ENCODE measurements at places on chromosomes 1 and 21.

GRCh38 chr1:201732351-201732750 lies 96.6 kb upstream of the IPO9 start:
- no peak for DNase-seq

DNA sequence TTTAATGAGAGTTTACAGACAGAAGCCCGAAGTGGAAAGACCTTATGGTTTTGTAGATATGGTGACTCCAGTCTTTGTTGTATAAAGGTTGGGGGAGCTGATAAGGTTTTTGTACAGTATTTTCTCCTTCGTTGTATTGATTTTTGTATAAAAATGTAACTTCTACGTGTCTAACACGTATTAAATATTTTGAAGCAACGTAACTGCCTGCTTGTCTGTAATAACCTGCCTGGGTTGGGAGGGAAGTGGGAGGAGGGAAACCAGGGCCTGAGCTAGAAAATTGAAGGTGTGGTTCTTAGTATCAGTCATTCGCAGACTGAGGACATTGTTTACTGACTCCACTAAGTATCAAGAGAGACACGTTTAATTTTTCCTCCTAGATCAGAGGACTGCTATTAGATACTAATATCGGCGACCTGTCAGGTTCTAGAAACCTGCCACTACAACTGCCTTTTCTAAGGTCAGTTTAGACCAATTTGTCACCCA lies 2.2 kb downstream of the IER5 start:
- no peak for DNase-seq

DNA sequence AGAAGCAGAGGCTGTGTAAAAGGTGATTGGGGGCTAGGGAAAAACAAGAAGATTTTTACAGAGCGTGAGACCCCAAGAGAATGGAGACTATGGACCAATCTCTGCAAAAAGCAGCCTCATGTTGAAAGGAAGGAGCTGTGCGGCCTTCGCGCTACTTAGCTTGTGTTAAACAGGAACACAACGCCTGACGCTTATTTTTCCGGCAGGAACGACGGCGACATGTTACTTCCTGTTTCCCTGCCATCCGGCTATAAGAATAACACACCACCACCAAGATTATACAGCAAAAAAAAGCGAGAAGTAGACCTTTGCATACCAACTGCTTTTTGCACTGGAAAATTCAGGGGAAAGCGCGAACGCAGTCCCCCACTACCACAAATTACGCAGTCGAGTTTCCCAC lies 272.7 kb downstream of the FAM72C start:
- no peak for DNase-seq

DNA sequence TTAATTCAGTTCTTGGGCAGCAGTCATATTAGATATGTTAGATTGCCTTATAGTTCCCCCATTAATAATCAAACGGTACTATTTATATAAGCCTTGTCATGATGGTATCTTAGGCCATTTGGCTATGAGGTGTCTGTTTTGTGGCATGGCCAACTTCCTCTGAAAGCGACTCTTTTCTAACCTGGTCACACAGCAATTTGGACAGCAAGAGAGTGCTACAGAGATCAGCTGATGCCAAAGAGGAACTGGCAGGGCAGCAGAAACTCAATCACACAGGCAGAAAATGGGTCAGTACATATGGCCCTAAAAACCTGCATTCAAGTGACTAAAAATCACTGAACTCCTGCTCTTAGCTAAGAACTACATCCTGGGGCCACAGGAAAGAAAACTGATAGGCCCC lies 13.4 kb upstream of the MUTYH start:
- DNase-seq: no peak

DNA sequence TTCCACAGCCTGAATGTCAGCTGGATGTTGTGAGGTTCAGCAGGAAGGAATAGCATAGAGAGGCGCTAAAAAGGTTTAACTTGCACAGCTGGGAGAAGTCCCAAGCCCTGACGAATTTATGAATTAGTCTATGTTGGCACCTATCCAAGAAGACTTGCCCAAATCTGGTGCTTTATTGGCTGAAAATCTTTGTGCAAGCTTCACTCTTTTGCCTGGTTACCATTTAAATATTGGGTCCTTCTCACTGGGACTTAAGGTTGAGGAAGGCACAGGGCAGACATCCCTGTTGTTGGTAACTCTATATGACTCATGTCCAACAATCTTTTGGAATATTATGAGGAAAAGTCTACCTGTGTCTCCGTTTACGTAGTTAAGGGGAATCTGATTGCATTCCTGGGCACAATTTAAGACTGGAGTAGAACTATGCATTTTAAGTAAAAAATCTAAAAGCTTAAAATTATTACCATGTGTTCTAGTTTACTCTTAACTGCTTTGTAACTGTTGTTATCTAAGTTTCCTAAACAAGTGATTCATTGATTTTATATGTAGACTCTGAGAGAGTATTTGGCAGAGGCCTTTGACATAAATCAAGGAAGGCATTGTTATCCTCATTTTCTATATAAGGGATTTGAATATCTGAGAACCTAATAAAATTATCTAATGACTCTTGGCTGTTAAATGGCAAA lies 181.7 kb upstream of the DPYD start:
- no peak for DNase-seq

- DNase-seq: no peak
These were observed 102.9 kb downstream of the FASLG start for GRCh38 chr1:172761581-172762486.

DNA sequence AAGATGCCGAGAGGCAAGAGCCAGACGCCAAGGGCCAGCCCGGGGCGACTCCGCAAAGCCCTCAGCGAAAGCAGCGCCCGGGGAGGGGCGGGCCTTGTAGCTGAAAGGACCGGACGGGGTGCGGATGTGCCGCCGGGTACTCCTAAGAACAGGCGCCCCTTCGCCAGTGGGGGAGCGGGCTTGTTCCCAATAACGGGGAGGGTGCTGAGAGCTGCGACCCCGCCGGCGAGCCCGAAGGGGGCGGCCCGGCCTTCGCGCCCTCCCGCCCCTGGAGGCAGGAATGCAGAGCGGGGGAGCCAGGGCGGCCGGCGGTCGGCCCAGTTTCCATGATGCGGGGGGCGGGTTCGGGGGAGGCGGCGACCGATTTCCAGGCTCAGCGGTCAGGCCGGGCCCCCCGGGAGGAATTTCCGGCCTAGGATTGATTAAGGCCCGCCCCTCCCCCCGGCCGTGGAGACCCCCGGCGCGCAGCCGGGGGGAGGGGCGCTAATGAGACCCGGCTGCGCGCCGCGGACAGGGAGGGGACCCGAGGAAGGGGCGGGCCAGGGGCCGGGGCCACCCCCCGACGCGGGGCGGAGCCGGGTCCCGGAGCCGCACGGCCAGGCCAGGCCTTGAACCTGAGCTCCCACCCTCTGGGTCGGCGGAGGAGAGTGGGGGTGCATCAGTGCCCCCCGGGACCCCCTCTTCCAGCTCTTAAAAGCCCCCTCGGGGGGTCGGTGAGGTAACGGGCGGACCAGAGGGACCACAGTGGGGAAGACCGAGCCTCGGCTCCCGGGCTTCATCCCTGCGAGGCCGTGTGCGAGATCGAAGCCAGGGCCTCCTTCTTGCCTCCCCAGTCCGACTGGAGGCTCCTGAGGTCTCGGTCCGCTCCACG lies 898 bp upstream of the TMEM200B start:
- no peak for DNase-seq

GRCh38 chr1:154400381-154400801 lies 4.8 kb upstream of the IL6R start:
- no peak for DNase-seq

DNA sequence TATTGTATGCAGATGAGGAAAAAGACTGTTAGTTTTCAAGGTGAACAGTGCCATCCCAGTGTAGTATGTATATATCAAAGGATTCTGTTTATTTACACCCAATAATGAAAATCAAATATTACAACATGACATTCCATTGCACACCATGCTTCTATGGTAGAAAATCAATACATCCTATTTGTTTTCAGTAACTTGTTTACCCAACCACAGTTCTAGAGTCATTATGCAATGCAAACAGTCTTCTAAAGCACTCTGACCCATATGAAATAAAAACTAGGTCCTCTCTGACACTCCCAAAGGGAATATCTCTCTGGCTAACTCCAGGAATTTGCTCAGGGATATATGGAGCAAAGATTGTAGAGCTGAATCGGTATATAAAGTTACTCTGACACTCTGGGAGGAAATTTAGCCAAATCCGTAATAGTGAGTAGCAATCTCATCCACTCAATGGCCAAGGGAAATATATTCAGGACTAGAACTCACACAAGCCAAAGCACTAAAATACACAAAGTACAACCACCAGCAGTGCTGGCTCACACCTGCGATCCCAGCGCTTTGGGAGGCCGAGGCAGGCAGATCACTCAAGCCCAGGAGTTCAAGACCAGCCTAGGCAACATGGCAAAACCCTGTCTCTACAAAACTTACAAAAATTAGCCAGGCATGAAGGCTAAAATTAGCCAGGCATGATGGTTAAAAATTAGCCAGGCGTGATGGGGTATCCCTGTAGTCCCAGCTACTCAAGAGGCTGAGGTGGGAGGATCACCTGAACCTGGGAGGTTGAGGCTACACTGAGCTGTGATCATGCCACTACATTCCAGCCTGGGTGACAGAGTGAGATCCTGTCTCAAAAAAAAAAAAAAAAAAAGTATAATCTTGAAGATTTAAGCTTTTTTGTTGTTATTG lies 75.2 kb downstream of the RERE start:
- DNase-seq: no peak

- no peak for DNase-seq
These were observed at the start of gene ADGRL4 for GRCh38 chr1:79006564-79006963. ADGRL4 (minus strand) TSS chr1:79006730; CDS start chr1:79006654, 76 bp downstream.

GRCh38 chr1:21648791-21649190 lies 20.4 kb downstream of the RAP1GAP start:
- no peak for DNase-seq

DNA sequence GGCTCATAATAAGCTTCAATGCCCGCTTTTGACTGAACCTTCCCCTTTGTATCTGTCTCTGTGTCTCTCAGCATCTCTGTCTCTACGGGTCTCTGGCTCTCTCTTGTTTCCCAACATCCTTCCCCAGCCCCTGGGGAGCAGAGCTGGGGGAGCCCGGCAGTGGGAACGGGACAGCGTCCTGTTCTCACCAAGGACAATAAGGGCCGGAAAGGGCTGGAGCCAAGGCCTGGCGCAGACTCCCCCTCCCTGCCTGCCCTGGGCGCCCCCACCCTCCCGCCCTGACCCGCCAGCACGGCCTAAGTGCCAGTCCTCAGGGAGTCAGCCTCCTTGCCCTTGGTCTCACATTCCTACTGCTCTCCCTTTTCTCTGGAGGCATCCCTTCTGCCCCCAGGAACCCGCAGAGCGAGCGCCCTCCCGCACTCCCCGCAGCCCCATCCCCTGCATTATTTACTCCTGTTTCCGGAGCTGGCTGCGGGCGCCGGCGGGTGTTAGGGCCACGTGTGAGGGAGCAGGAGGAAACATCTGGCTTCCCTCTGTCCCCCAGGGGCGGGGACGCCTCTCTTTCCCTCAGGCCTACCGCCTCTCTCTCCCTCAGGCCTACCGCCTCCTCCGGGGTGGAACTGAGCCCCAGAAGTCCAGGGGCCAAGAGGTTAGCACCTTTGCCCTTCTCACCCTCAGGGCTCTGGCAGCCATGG lies 6.5 kb downstream of the KRTCAP2 start:
- DNase-seq: no peak

DNA sequence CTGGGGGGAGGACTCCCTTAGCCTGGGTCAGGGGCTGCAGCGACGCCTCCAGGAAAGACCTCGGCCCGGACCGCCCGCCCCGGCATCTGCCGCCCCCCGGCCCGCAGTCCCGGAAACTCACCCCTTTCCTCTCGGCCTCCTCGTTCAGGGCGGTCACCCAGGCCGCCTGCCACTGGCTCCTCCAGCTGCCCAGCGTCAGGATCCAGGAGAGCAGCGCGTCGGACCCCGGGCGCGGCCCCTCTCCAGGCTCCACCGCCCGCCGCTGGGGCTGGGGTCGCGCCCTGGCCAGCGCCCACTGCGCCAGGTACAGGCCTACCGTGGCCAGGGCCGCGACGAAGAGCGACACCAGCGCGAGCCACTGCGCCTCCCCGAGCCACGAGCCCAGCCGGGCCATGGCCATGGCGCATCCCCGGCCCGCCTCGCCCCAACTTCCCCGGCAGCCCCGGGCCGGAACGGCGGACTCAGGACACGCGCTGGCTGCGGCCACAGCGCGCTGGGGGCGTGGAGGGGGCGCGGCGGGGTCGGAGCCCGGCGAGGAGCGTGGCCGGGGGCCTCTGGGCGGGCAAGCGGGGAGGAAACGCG lies 478 bp downstream of the C2CD2 start:
- DNase-seq: no peak

DNA sequence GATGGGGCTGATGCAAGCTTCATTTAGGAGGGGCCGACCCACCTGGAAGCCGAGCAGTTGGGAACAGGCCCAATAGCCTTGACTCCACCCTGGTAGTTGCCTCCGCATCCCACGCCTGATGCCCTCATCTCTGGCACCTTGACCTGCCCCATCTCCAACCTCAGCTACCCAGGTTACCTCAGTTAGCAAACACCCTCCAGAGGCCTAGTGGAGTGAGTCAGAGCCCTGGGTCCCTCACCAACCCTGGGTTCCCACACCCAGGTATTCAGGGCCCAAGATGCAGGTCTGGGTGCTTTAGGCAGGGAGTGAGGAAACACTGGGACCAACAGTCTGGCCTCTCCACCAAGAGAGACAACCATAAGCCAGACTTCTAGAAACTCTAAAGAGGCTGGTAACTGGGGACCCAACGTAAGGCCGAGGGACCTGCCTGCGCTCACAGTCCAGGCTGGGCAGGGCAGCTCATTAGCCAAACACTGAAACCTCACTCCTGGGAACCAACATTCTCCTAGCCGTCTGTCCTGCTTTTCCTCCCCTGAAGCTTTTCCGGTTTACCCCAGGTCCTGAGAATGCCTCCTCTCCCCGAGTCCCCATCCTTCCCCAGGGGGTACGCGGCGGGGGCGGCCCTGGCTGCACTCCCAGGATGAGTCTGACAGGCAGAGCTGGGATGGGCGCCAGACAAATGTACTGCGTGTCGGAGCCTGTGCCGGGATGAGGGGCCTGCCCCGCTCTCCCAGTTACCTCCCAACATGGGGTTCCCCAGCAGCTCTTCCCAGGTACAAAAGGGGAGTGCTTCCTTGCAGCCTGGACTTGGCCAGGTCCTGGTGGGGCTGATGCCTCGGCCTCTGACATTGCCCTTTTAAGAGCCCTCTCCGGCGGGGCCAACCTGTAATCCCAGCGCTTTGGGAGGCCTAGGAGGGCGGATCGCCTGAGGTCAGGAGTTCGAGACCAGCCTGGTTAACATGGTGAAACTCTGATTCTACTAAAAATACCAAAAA lies 8.9 kb upstream of the CELSR2 start:
- no peak for DNase-seq

Measured in activated CD4-positive, CD25-positive, alpha-beta regulatory T cell treated with anti-CD3 and anti-CD28 coated beads, Interleukin-2, amount 50 U/mL, for 16 hours (primary cell).